ENCODE measurements at places on chromosomes 16 and 17. TPM values are rescaled to one million over a fixed set of nuclear protein-coding genes. Genes with fewer than 3 reads are reported as not detected.

GRCh38 chr17:68512960-68513474 lies 787 bp downstream of the PRKAR1A start:
- peak overlapping the region; percentile 68 for H3K4me3 ChIP-seq
- peaks cover 9% of the 10 kb centered on the region for H3K36me3 ChIP-seq
- no peaks in the 10 kb centered on the region for H3K27me3 ChIP-seq
- H3K4me1 ChIP-seq: peaks cover 30% of the 10 kb centered on the region
- DNase-seq: no peak

DNA sequence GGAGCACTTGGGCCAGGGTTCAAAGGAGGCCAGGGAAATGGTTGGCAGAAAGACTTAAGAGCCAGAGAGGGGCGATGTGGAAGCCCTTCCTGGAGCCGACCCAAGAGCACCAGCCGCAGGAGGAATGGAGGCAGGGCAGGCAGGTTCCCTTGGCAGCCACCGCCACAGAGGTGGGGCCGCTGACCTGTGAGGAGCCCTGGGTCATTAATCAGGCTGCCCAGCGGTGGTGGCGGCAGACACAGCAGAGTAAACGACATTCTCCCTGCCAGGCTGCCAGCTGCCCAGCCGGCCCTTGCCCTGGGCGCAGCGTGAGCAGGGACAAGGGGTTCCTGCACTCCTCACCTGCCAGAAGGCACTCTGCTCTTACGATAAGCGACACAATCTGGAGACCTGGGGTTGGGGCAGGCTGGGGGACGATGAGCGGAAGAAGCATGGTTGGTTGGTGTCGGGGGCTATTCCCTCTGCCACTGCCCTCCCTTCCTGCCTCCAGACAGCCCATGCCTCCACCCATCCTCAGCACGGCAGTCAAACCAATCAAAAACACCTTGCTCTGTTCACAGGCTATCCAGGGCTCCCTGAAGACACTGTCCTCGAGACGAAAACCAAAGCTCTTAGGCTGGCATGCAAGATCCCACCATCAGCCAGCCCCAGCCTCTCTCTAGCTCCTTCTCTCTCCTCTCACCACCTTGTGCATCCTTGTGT lies 40.9 kb downstream of the PLXDC1 start:
- no peak overlapping the region for H3K4me3 ChIP-seq
- H3K27ac ChIP-seq: no peak overlapping the region
- no peaks in the 10 kb centered on the region for H3K36me3 ChIP-seq
- no peaks in the 10 kb centered on the region for H3K27me3 ChIP-seq
- no peaks in the 10 kb centered on the region for H3K4me1 ChIP-seq

DNA sequence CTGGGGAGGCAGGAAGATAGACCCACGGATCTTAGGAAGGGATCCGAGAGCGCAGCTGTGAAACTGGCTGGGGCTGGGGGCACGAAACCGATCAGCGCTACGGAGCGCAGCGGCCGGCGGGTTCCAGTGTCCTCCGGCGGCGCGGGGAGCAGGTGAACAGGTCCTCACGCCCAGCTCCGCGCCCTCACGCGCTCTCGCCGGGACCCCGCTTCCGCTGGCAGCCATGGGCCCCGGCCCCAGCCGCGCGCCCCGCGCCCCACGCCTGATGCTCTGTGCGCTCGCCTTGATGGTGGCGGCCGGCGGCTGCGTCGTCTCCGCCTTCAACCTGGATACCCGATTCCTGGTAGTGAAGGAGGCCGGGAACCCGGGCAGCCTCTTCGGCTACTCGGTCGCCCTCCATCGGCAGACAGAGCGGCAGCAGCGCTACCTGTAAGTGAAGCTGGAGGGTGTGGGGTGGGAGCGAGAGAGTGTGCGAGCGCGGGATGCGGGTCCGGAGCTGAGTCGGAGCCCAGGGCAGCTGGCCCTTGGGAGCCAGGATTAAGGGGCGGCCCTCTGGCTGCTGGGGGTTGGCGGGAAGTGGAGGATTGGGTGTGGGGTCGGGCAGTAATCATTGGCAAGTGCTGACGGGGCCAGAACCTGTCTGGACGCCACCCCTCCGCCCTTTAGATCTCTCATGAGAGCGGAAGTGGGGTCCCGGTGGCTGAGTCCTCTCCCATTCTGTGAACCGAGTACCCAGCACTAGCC lies 479 bp downstream of the ITGA3 start:
- H3K27ac ChIP-seq: no peak overlapping the region
- H3K36me3 ChIP-seq: no peaks in the 10 kb centered on the region
- peak; percentile 42 for DNase-seq
- peaks cover 10% of the 10 kb centered on the region for H3K4me1 ChIP-seq
- peak overlapping the region; percentile 72 for H3K4me3 ChIP-seq
- no peaks in the 10 kb centered on the region for H3K27me3 ChIP-seq

DNA sequence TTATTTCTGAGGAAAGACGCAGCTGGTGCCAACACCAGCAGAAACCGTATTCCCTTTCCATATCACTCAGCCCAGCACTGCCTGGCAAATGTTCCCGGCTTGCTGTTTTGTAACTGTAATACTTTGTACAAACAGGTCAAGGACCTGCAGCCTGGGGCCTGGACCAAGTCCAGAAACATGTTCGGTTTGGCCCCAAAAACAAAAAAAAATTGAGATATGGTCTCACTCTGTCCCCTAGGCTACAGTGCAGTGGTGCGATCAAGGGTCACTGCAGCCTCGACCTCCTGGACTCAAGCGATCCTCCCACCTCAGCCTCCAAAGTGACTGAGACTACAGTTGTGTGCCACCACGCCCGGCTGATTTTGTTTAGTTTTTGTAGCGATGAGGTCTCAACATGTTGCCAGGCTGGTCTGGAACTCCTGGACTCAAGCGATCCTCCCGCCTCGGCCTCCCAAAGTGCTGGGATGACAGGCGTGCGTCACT lies 1.2 kb downstream of the HAGH start:
- DNase-seq: no peak
- peak overlapping the region; percentile 59 for H3K27ac ChIP-seq
- H3K27me3 ChIP-seq: no peaks in the 10 kb centered on the region
- H3K4me1 ChIP-seq: peaks cover 39% of the 10 kb centered on the region

DNA sequence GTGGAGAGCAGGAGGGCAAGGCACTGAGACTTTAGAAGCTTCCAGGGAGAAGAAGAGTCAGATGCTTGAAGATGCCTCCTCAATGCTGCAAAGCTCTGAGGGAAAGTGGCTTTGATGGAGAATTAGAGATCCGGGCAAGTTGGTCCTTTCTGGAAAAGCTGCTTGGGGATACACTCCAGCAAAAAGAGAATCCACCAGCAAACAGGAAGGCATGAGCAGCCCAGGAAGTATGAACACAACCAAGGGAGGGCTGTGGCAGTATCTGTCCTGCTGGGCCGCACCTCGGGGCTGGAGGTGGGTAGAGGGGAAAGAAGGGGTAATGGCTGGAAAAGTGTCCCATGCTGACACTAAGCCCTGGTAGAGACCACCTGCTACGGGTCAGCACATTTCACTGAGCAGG lies 5.3 kb downstream of the LMF1 start:
- no peak for DNase-seq
- H3K4me1 ChIP-seq: peaks cover 23% of the 10 kb centered on the region
- H3K4me3 ChIP-seq: no peak overlapping the region

DNA sequence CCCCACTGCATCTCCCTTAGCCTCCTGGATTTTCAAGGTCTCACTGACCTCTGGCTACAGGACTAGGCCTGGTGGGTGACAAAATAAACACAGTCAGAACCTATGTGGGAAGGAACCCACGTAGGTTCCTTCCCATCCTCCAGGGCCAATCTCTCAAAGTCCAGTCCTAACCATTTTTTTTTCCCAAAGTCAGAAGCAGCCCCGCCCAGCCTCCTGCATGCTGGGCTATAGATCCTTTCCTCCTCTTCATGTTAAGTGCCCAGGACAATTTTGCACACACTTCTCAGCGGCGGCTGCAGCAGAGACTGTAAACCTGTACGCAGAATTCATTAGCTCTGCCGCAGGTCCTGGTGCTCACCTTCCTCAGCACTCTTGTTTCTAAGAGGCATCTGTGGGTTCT lies 285.8 kb downstream of the NPIPA8 start:
- no peaks in the 10 kb centered on the region for H3K36me3 ChIP-seq
- no peak overlapping the region for H3K27ac ChIP-seq
- H3K4me1 ChIP-seq: no peaks in the 10 kb centered on the region
- H3K4me3 ChIP-seq: no peak overlapping the region
- no peak for DNase-seq
- no peaks in the 10 kb centered on the region for H3K27me3 ChIP-seq

DNA sequence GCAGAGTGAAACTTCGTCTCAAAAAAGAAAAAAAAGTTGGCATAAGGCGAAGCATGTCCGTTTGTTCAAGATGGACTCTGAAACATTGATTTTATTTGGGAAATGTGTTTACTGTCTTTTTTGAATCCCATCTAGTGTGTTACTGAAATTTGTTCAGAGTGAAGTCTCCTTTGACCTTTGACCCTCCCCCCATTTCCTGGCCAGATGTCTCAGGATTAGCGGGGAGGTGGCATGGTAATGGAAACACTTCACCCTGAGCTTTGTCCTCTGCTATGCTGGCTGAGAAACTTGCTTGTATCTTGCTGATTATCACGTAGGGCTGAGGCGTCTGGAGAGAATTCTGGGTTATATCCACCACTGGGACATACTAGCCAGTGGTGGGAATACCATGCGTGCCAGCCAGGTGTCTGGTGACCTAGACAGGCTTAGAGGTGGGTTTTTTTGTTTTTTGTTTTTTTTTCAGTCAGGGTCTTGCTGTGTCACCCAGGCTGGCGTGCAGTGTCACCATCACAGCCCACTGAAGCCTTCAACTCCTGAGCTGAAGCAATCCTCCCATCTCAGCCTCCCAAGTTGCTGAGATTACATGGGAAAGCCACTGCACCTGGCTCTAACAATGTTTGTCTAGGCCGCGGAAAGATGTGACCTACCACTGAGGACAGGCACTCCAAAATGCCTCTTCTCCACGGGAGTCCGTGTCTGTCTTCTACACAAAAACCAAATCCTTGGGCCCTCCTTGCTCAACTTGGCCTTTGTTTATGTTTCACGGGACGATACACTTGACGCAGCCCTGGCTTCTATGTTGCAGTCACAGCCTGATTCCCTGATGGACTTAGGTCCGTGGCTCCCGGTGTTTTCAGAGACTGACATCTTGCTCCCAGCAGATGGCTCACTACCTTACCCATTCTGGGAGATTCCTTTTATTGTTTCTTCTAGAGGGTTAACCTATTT lies 6.6 kb upstream of the GALK1 start:
- H3K36me3 ChIP-seq: peaks cover 3% of the 10 kb centered on the region
- DNase-seq: no peak
- no peak overlapping the region for H3K4me3 ChIP-seq
- peaks cover 7% of the 10 kb centered on the region for H3K4me1 ChIP-seq
- no peaks in the 10 kb centered on the region for H3K27me3 ChIP-seq

- no peak for DNase-seq
- peak overlapping the region; percentile 3 for H3K27ac ChIP-seq
- no peaks in the 10 kb centered on the region for H3K27me3 ChIP-seq
- H3K4me1 ChIP-seq: no peaks in the 10 kb centered on the region
- no peak overlapping the region for H3K4me3 ChIP-seq
- H3K36me3 ChIP-seq: no peaks in the 10 kb centered on the region
These were observed 23.9 kb upstream of the TMEM98 start for GRCh38 chr17:32903774-32904673.

- H3K4me3 ChIP-seq: no peak overlapping the region
- no peaks in the 10 kb centered on the region for H3K36me3 ChIP-seq
- H3K27me3 ChIP-seq: no peaks in the 10 kb centered on the region
- no peak for DNase-seq
- H3K27ac ChIP-seq: no peak overlapping the region
- peaks cover 43% of the 10 kb centered on the region for H3K4me1 ChIP-seq
These were observed 62.8 kb downstream of the GRB7 start for GRCh38 chr17:39800540-39800939.

- no peaks in the 10 kb centered on the region for H3K27me3 ChIP-seq
- no peak overlapping the region for H3K27ac ChIP-seq
- no peak for DNase-seq
- H3K4me3 ChIP-seq: no peak overlapping the region
These were observed 68.8 kb upstream of the RCVRN start for GRCh38 chr17:9973669-9974447.

- no peak overlapping the region for H3K27ac ChIP-seq
- no peak for DNase-seq
- H3K4me1 ChIP-seq: peaks cover 27% of the 10 kb centered on the region
- peaks cover 8% of the 10 kb centered on the region for H3K36me3 ChIP-seq
These were observed 49.5 kb upstream of the MTSS2 start for GRCh38 chr16:70735141-70735979.

The AOC2 gene
- polyA plus RNA-seq: 0.09 TPM

The TNRC6C gene
- 7.4 TPM for polyA plus RNA-seq

The AKAP1 gene
- polyA plus RNA-seq: 22.2 TPM

The PRSS27 gene
- not detected for polyA plus RNA-seq

The TPSG1 gene
- not detected for polyA plus RNA-seq

All from CD8-positive, alpha-beta memory T cell (primary cell).